Stimulated activated CD8-positive, alpha-beta memory T cell treated with anti-CD3 and anti-CD28 coated beads, Interleukin-12 subunit alpha, Interleukin-12 subunit beta, amount 100 ng/mL, for 1 hour (primary cell): ENCODE measurements at places on chromosomes 12 and 14.

- no peak for DNase-seq
Measured at GRCh38 chr12:122785503-122785902, 11.1 kb downstream of the CCDC62 start.

- DNase-seq = peak; percentile 6
Measured at GRCh38 chr12:111359231-111359913, 9.5 kb downstream of the PHETA1 start.

GRCh38 chr14:61460718-61461611 lies 139.6 kb downstream of the PRKCH start:
- DNase-seq = no peak

- no peak for DNase-seq
Measured at GRCh38 chr14:22551605-22551997, 37.4 kb downstream of the DAD1 start.

DNA sequence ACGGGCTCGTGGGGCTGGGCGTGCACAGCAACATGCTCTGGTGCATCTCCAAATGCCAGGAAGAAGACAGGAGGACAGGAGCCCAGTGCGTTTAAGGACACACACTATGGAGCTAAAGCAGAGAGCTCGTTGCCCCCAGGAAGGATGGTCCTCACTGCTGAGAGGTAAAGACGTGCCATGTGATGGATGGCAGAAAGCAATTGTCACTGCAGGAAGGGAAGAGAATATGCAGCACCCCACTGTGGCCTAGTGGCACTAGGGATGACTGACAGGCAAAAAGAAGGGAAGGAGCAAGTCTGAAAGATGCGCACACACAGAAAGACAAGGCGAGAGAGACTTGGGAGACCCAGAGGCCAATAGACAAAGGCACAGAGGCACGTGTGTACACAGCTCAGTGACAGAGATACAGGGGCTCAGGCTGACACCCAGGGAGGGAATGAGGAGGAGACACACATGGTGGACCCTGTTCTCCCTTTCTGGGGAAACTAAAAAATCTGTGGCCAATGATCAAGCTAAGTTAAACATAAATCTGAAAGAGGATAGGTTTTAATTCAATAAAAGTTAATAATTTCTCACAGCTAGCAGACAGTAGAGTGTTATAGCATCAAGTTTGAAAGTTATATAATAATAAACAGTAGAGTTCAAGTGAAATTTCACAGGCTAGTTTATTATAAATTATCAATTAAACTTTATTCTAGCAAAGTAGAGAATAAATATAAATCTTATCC lies 78.8 kb downstream of the CRACR2A start:
- no peak for DNase-seq

GRCh38 chr12:6253278-6253677 lies 53.1 kb downstream of the CD9 start:
- no peak for DNase-seq

DNA sequence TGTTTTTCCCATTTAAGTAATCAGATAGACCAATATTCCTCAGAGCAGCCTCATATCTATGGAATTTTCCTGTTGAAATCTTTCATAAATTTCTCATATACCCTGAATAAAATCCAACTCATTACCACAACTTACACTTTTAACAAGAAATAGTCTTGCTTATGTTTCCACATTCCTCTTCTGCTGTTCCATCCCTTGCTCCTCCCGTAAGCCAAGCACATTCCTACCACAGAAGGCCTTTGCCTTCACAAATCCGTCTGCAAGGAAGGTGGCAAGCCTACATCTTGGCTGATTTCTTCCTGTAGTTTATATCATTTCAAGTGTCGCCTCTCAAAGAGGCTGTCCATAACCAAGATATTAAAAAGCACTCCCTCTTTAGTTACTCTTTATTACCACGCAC lies 127.7 kb downstream of the C12orf50 start:
- no peak for DNase-seq

DNA sequence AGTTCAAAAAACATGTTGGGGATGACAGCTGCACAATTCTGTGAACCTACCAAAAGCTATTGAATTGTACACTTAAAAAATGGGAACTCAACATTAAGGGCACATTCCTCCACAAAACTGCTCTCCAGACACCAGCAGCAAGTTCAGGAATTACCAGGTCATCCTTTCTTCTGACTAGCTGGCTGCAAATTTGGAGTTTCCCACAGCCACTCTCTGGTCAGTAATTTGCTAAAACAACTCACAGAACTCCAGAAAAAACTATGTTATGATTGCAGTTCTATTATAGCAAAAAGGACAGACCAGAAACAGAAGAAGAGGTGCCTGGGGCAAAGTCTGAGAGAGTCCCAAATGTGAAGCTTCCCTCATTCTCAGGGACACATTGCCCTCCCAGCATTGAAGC lies 20.1 kb upstream of the PLEKHD1 start:
- no peak for DNase-seq

GRCh38 chr14:97458661-97459579 lies 661.7 kb downstream of the VRK1 start:
- DNase-seq = peak; percentile 66

DNA sequence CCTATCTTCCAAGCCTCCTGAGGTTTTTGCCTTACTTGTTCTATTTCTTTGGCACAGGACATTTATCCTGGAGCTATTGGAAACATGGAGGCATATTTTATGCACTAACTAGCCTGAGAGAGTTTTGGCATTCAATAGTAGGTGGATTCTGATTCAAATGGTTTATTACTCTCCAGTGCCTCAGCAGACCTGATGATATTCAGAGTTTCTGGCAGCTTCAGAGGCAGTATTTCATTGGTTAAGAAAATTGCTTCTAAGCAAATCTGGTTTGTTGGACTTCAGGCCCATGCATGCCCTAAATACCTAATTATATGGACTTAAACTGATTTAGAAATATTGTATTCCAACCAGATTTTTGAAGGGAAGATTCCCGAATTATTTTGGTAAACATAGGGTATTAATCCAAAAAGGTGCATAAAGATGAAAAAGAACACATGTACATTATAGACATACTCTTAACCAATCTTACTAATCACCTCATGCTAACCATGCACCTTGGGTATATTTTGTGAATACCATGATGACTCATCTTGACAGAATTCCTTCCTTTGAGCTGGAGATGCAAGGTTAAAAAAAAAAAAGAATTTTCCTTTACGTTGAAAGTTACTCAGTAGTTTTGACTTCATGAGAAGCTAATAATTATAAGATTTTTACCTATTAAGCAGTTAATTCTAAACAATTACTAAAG lies 44.3 kb upstream of the KTN1 start:
- no peak for DNase-seq

DNA sequence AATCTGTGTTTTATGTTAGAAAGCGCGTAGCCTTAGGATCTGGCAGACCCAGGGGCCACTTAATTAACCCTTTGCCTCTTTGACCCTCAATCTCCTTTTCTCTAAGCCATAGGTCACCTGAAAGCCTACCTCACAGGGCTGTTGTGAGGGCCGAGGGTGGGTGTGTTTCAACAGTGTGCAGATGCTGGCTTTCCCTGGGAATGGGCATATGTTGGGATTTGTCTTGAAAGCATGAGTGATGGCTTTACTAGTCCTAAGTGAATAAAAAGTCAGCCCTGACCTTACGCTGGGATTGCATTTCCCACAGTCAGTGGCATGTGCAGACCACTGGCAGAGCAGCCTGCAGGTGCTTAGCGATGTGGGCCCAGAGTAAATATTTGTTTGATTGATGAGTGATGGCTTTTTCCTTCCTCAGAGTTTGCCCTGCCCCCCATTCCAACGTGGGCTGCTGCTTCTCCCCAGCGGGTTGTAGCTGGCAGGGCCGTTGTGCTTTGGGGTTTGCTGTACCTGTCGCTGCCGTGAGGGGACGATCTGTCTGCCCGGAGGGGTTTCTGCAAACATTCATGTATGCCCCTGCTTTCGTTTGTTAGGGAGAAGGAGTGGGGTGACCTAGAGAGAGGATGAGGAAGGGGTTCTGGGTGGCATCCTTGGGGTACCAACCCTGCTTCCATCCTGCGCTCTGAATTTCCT lies 31.5 kb downstream of the MEG3 start:
- no peak for DNase-seq

GRCh38 chr14:101082036-101082435 lies 178.5 kb upstream of the RTL1 start:
- no peak for DNase-seq

DNA sequence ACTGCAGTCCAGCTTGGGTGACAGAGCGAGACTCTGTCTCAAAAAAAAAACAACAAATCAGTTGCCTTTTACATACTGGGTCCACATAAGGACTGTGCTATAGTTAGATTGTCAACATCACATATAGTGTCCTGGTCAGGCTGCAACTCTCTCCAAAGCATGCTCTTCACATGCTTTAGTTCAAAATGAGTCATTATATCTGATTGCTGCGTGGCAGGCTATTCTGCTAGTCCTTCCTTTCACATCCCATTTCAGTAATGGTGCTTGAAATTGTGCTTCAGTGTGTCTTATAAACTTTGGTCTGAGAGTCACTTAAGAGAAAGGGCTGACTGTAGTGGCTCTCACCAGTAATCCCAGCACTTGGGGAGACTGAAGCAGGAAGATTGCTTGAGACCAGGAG lies 6.9 kb downstream of the LETMD1 start:
- DNase-seq = no peak

DNA sequence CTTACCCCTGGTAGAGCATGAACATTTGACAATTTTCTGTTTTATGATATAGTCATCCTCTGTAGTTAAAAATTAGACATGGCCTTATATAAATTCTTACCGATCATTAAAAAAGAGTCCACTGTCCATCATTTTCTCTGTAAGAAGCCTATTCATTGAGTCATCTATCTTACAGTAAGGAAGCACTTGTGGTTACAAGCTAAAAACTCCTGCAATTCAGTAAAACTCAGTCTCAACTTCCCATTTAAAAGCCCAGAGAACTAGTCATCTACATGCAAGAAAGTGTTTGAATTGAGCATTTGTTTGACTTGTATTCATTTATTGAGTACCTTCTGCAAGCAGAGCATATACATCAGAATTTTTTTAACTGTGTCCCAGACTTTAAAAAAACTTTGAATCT lies 63.3 kb downstream of the GTF2A1 start:
- DNase-seq = no peak

GRCh38 chr14:103543140-103543539 lies 14.1 kb downstream of the TRMT61A start:
- DNase-seq = no peak

GRCh38 chr12:108033090-108033489 lies 96.0 kb upstream of the WSCD2 start:
- DNase-seq = no peak

DNA sequence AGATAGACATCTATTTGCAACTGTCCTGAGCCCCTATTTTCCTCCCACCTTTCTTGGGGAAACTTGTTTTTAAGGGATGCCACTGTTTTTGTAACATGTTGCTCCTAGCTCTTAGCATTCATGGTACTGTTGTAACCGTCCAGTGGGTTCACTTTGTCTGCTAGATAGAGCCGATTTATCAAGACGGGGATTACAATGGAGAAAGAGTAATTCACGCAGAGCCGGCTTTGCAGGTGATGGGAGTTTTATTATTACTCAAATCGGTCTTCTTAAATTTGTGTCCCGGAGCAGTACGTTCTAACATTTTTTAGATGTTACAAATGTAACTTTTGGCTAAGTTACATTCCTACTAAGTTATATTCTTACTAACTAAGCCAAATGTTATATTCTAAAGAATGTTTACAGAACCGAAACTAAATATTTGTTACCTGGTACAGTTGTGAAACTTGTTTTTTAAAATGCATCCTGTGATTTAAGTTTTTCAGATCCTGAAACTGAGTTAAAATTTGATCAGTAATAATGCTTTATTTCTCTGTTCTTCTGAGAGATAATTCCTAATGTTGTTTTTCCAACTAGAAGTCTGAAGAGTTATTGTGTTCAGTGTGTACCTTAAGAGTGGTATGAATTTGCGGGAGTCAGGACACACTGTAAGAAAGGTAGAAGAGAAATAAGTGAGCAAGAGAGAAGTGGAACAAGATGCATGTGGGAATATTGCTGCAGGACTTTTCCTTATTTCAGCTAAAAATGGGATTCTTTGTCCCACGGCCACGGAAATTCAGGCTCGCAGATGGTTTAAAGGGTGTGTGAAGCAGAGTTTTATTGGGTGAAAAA lies 20.6 kb upstream of the CLEC2D start:
- no peak for DNase-seq

- no peak for DNase-seq
Measured at GRCh38 chr14:100073576-100074430, 8.6 kb downstream of the EVL start.

GRCh38 chr12:99721715-99722275 lies 74.2 kb downstream of the GARIN6 start:
- DNase-seq = no peak

GRCh38 chr12:88957358-88957757 lies 377.1 kb upstream of the KITLG start:
- DNase-seq = no peak

DNA sequence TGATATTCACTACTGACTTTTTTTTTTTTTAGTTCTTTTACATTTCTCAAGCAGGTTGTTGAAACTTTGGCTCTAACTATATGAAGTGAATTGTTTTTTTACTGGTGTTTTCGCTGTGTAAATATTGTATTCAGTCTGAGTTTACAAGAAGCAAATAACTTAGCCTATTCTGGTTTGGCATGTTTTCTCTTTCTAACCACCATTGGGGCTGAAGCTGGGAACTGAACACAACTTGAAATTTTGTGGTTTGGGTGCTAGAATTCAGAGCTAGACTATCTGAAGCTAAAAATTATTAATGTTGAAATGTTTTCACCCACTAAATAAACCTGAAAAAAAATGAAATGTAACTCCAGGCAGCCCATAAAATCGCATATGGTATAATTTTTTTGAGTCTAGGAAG lies 37.2 kb downstream of the RAD51B start:
- no peak for DNase-seq

- DNase-seq = no peak
Measured at GRCh38 chr14:33081259-33081658, 142.6 kb downstream of the NPAS3 start.

DNA sequence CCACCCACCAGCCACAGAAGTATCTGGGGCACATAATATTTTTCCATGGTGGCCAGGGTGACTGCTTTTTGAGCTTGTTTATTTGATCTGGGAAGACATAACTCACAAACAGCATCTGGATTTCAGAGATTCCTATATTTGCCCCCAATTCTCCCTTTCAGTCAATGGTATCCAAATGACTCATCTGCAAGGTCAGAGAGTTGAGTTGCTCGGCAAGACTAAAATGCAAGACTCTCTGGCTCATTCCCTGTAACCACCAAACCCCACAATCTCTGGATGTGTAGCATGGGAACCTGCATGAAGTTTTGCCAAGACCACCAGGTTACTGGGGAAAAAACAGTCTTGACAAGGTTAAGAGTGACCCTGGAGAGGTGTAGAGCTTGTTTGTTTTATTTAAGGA lies 174.9 kb upstream of the FAR2 start:
- no peak for DNase-seq
